ENCODE measurements at places on chromosomes 7 and 10. TPM values are rescaled to one million over a fixed set of nuclear protein-coding genes. Genes with fewer than 3 reads are reported as not detected.

DNA sequence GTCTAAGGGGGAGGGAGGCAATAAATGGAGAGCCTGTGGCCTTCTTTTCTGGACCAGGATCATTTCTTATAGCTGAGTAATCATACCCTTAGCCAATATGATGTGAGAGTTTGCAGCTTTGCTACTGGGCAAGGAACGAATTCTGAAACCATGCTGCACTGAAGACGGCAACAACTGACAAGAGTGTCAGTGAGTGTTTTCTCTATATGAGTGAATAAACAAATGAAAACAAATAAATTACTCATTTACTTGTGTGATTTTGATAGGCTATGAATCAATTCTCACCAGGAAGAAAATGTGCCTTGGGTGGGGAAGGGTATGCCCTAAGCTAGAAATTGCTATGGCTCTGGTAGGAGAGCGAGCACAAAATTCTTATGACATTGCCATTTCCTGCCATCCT lies 79.4 kb upstream of the LRRN3 start:
- no peak for DNase-seq

DNA sequence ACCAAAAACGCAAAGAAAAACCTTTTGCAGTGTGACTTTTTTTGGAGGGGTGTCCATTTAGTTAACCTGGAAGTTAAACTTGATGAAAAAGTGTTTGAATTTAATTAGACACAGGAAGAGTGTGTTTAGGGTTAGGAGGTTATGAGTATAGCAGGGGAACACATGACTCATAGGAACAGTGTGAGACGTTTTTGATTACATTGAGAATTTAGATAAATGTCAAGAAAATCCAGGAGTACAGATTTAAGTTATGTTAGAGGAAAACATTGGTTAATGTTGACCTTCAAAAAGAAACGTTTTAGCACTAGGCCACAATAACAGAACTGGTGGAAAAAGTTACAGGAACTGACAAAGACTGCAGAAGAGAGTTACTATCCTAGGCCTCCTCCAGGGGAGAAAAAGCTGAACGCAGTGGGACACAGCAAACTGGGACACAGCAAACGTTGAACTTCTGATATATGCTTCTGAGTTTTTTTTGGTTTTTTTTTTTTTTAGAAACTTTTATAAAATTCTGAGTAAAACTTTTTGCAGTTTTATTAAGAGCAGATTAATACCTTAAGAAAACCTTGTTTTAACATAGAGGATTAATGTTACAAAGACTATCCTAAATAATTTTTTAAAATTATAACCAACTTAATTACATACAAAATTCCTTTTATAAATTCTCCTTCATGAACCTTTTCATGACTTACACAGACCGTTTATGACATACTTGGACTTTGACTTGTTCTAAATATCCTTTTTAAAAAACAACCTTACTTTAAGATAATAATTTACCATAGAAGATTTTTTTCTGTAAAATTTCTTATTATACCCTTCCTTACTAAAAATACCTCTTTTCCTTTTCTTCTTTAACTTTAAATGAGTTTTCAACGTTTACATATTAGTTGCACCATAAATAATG lies 22.2 kb downstream of the LANCL2 start:
- DNase-seq: no peak

The TRPV6 gene
- not detected for total RNA-seq

DNA sequence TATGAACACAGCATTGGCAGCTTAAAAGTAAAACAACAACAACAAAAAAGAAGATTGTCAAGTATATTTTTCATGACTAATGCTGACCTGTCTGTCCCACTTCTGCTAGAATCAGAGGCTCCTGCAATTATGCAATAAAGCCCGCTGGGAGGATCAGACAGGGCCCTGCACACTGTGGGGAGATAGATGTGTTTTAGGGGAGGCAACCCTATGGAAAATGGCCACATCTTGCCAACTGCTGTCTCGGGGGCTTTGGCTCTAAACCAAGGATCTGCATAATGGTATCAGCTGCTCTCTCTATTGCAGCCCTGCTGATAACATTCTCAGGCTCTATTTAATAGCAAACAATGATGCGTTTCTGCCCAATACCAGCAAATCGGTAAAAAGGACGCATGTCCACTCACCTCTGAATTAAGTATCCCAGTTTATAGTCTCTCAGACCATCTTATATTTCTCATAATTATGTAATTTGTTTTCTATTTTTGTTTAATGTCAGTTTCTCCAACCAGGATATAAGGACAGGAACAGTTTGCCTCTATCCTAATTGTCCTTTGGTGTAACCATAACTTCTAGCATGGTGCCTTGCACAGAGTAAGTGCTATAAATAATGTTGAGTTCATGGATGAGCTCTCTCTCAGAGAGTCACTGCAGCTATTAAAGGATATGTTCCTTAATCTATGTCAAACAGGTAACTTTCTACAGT lies 15.3 kb upstream of the PRKAR2B start:
- DNase-seq: no peak

The DENND11 gene
- 1.7 TPM for total RNA-seq

GRCh38 chr7:29177963-29178600 lies 16.5 kb upstream of the CHN2 start:
- DNase-seq: no peak

DNA sequence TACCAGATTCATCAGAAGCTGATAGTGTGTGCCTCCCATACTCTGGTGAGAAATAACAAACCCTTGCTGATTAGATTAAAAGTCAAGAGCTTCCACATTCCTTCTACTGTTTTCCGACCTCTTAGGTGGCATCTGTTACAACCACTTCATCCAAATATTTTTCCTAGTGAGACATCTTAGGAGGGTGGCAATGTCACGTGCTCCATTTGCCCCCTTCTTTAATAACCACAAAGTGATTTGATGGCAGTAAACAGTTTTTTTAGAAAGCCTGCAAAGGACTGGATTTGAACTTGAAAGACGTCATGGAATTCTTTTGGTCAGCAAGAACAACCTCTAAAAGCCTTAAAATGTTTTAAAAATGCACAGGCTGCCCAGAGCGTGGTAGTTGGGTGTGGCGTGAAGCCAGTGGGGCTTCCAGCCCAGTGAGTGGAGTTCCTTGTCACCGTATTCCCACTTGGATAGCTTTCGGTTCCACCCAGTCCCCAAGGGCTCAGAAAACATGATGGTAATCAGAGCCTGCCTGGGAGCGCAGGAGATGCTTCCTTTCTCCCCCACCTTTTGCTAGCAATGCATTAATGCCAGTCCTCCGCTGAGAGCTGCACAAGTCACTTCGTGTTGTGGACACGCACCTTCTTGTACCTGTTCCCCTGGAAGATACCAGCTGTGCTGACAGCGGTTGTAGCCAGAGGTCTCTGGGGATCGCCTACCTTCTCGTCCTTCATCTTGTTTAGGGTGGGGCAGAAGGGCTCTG lies 256.4 kb downstream of the KIAA1217 start:
- DNase-seq: peak; percentile 77

GRCh38 chr7:1247527-1248041 lies 14.9 kb downstream of the UNCX start:
- DNase-seq: no peak

GRCh38 chr7:47571331-47572093 lies 10.4 kb downstream of the TNS3 start:
- DNase-seq: peak; percentile 55

GRCh38 chr10:102601639-102602038 lies 42.6 kb upstream of the TRIM8 start:
- DNase-seq: no peak

The ZNF783 gene
- 2.3 TPM for total RNA-seq

- DNase-seq: no peak
Measured at GRCh38 chr7:130938661-130939060, 204.7 kb upstream of the KLF14 start.

The ADAM22 gene
- total RNA-seq: 0.61 TPM

DNA sequence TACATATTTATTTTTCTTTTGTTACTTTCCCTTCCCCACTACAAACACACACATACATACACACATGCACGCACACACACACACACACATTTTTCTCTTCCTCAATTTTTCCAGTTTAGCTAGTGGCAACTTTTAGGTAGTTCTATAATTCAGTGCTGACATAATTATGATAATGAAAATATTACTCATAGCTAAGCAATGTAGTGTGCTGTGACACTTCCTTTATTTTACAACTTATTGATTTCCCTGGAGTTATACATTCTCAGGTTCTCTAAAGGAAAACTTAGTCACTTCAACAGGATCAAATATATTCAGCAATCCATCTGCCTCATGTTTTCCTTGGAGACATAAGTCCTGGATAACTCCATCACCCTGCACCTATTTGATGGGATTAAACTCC lies 151.6 kb downstream of the CACNA2D1 start:
- no peak for DNase-seq

DNA sequence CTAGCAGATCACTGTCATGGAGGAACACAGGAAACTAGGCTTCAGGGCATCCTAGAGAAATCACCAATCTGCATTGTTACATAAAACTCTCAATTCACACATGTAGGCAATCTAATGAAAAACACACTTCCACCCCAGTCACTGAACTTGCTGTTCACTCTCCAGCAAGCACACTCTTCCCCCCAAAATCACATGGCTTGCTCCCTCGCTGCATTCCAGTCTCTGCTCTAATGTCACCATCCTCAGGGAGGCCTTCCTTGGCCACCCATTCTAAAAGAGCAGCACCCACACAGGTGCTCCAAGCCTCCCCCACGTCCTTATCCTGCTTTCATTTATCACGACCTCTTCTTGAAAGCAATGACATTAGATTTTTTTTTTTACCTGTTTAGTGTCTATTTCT lies 19.6 kb downstream of the CUL2 start:
- DNase-seq: no peak

DNA sequence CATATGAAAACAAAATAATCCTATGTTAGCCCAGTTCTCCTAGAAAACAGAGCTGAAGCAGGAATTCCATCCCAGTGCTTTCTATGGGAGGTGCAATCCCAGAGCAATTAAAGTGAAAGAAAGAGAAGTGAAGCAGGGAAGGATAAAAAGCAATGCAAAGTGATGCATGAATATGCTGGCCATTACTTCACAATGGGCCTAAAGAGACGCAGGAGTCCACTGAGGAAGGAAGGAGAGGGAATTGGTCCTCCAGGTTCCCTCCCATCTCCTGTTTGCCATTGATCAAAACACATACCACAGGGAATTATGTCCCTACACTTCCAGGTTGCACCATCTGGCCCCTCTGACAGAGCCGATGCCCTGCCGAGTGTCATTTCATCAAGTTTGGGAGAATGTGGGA lies 392.2 kb upstream of the NFE2L3 start:
- no peak for DNase-seq

The PROSER2 gene
- 84.9 TPM for total RNA-seq

The TEX47 gene
- total RNA-seq: not detected

The AGAP5 gene
- total RNA-seq: not detected

The PILRA gene
- total RNA-seq: 0.41 TPM

DNA sequence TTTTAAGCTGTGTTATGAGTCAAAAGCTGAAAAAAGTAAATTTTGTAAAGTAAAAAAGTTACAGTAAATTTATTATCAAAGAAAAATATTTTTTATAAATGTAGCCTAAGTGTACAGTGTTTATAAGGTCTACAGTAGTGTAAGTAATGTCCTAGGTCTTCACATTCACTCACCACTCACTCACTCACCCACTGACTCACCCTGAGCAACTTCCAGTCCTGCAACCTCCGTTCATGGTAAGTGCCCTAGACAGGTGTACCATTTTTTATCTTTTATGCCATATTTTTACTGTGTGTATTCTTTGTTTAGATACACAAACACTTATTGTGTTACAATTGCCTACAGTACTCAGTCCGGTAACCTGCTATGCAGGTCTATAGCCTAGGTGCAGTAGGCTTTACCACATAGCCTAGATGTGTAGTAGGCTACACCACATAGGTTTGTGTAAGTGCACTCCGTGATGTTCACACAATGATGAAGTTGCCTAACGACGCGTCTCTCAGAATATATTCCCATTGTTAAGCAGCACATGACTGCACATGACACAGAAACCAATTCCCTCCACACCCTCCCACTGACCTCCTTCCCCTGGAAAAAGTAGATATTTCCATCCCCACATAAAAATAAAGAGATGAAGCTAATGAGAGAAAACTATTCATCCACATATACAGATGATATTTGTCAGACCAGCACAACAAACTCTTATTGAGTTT lies 44.8 kb upstream of the FGL2 start:
- no peak for DNase-seq

DNA sequence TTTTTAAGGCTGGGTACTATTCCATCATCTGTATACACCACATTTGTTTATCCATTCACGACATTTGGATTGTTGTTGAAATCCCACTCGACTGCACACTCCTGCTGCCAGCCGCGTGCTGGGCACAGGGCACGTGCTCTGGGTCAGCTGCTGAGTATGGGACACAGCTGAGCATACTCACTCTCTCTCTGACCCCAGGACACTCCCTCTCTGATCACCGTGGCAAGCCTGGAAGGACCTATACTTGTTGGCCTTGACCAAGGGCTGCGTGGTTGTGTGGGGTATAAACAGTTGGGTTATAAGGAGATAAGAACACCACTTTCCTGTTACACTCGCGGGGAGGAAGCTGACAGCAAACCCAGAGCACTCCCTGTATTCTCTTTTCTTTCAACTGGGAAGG lies 153.0 kb upstream of the RHEB start:
- DNase-seq: no peak

DNA sequence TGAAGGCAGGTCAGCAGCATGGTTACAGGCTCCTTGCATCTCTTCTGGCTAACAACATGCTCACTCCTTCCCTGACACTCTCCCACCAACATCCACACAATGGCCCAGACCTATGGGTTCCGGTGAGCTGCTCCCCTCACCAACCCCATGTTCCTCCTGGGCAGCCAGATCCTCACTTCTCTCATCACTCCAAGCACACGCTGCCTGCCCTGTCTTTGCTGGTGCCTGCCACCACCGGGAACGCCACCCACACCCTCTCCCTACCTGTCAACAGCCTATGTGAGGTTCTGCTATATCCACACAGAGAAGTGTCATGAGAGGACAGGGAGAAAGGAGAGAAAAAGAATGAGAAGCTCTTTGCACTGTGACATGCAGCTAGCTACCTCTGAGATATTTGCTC lies 14.6 kb downstream of the PARP12 start:
- DNase-seq: no peak

GRCh38 chr10:102757323-102757722 lies 13.6 kb downstream of the WBP1L start:
- no peak for DNase-seq

DNA sequence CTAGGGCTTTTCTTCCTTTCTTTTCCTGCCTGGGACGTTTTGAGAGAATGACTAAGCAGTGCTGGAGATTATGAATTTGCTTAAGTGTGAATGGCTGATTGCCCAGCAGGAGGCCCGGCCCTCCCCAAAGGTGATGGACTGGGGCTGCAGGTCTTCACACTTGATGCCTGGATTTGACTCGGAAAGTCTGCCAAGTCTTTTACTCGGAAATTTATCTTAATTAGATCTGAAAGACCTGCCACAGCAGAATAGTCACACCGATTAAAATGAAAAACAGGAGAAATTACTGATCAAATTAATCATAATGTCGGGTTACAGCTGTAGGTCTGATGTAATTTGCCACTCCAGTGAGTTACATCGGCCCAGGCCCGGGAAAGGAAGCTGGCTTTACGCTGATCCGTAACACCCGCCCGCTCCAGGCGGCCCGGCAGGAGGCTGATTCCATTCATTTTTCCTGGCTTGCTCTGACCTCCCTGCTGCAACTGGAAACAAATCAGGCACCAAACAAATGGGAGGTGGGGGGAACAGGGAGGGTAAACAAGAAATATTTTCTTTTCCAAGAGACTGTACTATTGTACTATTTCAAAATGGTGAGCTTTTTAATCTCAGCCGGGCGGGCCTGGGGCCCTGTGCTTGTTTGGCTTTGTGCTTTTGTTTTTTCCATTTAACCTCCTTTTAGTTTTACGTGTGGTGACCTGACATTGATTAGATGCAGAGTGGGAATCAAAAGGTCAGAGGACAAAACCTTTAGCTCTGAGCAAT lies 212.4 kb upstream of the YAE1 start:
- DNase-seq: peak; percentile 94

GRCh38 chr10:122878799-122879338 lies 512 bp downstream of the FAM24B start:
- no peak for DNase-seq
